PC-9 (cell line): ENCODE measurements at places on chromosomes 2 and 18. TPM values are rescaled to one million over a fixed set of nuclear protein-coding genes. Genes with fewer than 3 reads are reported as not detected.

GRCh38 chr2:33011941-33012340 is 65.2 kb downstream of the LTBP1 start:
- no peaks in the 10 kb centered on the region for H3K36me3 ChIP-seq
- no peak for DNase-seq
- no peak overlapping the region for H3K4me3 ChIP-seq

GRCh38 chr2:99775585-99775984 is 285.8 kb upstream of the REV1 start:
- H3K36me3 ChIP-seq, result no peaks in the 10 kb centered on the region
- no peak for DNase-seq
- no peak overlapping the region for H3K4me3 ChIP-seq
- no peaks in the 10 kb centered on the region for H3K4me1 ChIP-seq
- no peak overlapping the region for H3K27ac ChIP-seq

- H3K27ac ChIP-seq, result no peak overlapping the region
- no peaks in the 10 kb centered on the region for H3K36me3 ChIP-seq
- H3K27me3 ChIP-seq, result no peaks in the 10 kb centered on the region
- H3K4me1 ChIP-seq, result no peaks in the 10 kb centered on the region
Observed at GRCh38 chr18:68839701-68840100, 41.8 kb downstream of the CCDC102B start.

DNA sequence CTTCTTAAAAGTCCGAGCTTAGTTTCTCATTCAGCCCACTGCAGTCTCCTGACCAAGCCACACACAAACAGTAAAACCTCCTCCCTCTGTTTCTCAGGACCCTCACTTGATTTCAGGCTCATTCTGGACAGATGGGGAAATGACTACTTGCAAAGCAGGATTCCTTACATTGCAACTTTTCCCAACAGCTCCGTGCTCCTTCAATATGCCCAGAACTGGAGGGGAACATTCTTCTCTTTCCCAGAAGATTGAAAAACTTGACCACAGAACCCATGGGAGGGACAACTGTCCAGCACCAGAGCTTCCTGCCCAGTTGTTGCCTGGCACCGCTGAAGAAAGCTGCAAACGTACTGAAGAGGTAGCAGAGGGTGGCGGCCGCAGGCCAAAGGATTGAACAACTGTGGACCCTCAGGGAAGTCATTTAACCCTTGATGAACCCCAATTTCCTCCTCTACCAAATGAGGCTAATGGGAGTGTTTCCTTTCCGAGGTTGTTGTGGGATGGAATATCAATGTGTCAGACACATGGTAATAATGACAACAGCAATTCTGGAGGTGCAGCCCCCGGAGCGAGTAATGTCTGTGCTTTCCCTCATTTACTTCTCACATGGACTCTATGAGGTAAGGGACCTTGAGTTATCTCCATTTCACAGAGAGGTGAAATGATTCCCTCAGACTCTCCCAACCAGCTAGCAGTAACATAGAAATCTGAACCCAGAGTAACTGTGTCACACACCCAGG is 25.0 kb downstream of the BCL11A start:
- H3K27ac ChIP-seq, result no peak overlapping the region
- H3K4me1 ChIP-seq, result no peaks in the 10 kb centered on the region
- no peaks in the 10 kb centered on the region for H3K36me3 ChIP-seq
- peaks cover 93% of the 10 kb centered on the region for H3K27me3 ChIP-seq
- no peak for DNase-seq

DNA sequence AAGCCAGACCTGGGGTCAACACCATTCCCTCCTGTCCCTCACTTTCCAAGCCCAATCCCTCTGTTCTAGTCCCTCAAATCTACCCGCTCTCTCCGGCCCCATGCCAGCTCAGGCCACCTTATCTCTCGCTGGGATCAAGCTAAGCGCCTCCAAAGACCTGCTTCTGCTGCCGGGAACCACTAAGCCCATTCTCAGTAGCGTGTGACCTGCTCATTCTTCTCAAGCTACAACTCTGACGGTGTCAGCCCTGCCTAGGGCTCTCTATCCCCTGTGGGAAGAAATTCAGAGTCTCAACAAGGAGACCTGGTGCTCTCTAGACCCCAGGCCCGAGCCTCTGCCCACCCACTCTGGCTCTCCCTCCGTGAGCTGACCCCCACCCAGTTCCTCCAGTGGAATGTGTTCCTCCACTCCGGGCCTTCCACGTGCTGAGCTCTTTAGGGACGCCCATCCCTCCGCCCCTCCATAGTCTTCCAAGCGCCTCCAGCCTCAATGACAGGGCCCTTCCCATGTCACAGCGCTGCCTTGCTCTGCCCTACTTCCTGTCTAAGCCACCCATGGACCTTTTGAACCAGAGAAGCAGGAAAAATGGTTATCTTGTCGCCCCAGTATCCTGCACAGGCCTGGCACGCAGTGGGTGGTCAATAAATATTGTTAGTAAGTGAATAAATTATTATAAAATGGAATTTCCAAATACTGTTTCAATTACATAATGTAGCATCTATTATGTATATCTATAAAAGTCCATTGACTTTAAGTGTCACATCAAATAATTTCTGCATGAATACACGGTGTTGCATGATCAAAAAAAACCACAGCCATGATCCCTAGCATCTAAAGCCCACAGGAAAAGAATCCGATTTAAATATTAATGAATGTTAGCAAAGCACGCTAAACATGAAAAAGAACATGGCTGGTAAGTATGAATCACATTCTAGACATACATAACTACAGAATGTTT is 127.6 kb downstream of the ZNF516 start:
- no peak overlapping the region for H3K4me3 ChIP-seq
- H3K4me1 ChIP-seq, result no peaks in the 10 kb centered on the region
- no peaks in the 10 kb centered on the region for H3K27me3 ChIP-seq
- no peak overlapping the region for H3K27ac ChIP-seq
- H3K36me3 ChIP-seq, result no peaks in the 10 kb centered on the region
- no peak for DNase-seq

DNA sequence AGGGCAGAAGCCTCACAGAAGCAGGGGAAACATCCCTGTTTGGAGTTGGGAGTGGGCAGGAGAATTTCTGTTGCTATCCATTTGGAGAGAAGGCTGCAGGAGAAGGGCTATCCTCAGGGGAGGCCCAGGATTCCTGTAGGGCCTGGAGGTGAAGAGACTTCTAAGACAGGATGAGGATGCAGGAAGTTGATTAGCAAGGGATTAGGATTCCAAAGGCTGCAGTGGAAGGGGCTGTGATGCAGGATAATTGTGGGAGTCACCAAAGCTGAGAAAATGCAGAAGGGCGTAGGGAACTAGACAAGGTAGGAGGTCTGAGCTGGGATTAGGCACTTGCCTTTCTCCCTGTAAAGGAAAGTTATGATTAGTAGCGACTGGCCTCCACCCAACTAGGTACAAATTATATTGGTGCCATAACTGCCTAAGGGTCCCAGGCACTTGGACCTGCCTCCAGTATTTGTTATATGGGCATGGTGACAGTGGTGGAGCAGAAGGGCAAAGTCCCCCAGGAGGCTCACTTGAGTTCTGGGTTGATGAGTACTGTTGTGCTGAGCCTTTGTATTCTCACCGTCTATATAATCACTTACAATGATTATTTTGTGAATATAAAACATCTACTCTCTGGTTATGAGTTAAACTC is 96.4 kb upstream of the MSTN start:
- H3K4me1 ChIP-seq, result no peaks in the 10 kb centered on the region
- no peaks in the 10 kb centered on the region for H3K27me3 ChIP-seq
- H3K36me3 ChIP-seq, result no peaks in the 10 kb centered on the region

DNA sequence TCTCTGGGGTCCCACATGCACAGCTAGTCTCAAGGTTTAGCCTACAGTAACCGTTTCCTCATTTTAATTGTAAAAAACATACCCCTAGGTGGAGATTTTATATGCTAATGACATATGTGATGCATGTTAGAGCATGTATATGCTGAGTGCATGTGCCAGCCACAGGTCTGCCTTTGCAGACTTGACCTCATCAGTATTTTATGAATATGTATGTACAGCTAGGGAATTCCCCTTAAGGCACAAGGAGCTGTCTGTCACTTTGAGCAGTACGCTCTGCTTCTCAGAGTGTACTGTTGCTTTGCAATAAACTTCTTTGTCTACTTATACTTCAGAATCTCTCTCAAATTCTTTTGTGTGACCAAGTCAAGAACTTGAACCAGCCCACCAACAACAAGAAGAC is 131.2 kb upstream of the ERBB4 start:
- DNase-seq, result no peak
- H3K4me1 ChIP-seq, result no peaks in the 10 kb centered on the region

GRCh38 chr18:41128126-41128525 is 826.9 kb upstream of the PIK3C3 start:
- no peaks in the 10 kb centered on the region for H3K36me3 ChIP-seq
- no peak overlapping the region for H3K4me3 ChIP-seq
- H3K27ac ChIP-seq, result no peak overlapping the region
- H3K4me1 ChIP-seq, result no peaks in the 10 kb centered on the region

DNA sequence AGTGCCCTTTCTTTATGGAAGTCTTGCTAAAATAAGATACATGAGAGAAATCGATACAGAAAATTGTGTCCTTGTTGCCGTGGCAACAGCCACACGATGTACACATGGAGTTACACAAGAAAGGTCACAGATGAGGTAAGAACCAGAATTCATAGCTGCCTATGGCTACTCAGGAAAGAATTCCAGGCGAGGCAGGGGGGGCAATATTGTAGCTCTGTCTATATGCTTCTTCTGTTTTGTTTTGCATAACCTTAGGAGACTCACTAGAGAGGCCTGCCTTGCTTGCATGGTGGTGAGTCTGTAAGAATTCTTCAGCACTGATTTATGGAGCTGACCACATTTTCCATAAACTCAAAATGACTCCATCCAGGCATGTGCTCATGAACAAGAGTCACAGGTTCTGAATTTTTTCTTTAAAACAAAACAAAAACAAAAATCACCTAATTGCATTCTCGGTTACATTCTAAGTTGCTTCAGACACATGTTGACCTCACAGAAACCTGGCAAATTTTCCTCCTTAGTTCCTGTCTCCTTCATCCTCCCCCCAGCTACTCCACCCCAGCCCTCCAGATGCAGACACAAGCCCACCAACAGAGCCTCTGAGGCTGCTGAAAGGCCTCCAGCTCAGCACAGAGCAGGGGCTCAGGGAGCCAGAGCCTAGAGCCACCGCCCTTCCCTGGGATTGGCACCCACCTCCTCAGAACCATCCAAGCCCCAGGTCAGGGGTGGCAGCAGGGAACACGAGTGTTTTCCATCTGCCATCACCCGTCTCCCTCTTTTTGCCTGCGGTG is 183.5 kb downstream of the ANTXR1 start:
- no peaks in the 10 kb centered on the region for H3K36me3 ChIP-seq
- DNase-seq, result no peak
- H3K27ac ChIP-seq, result no peak overlapping the region
- no peaks in the 10 kb centered on the region for H3K27me3 ChIP-seq
- no peaks in the 10 kb centered on the region for H3K4me1 ChIP-seq

- H3K4me1 ChIP-seq, result peaks cover 19% of the 10 kb centered on the region
- peak overlapping the region; percentile 90 for H3K4me3 ChIP-seq
- no peak overlapping the region for H3K27ac ChIP-seq
- DNase-seq, result no peak
Observed at GRCh38 chr2:74391209-74391579, 11.1 kb upstream of the DCTN1 start.

- H3K27me3 ChIP-seq, result no peaks in the 10 kb centered on the region
- no peak for DNase-seq
- H3K4me3 ChIP-seq, result no peak overlapping the region
- no peaks in the 10 kb centered on the region for H3K36me3 ChIP-seq
Observed at GRCh38 chr18:36464126-36464651, 166.7 kb downstream of the FHOD3 start.

DNA sequence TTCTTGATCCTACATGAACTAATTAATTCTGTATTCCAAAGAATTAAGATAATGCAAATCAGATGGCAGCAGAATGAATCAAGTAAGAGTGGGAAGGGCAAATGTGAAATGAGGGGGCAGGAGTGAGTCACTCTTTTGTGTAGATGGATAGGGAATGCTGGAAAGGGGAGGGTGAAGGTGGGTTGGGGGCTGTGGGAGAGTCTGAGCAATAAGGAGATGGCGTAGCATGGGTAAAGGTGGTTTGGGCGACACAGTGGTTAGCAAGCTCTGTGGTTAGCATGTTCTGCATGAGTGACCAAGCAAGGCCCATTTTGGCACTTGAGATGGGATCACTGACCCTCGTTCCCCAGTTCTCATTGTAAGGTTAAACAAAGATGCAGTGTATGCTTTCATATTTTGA is 20.4 kb downstream of the GPD2 start:
- no peak for DNase-seq
- peak overlapping the region; percentile 93 for H3K27ac ChIP-seq
- peaks cover 22% of the 10 kb centered on the region for H3K4me1 ChIP-seq
- no peaks in the 10 kb centered on the region for H3K36me3 ChIP-seq
- no peak overlapping the region for H3K4me3 ChIP-seq

DNA sequence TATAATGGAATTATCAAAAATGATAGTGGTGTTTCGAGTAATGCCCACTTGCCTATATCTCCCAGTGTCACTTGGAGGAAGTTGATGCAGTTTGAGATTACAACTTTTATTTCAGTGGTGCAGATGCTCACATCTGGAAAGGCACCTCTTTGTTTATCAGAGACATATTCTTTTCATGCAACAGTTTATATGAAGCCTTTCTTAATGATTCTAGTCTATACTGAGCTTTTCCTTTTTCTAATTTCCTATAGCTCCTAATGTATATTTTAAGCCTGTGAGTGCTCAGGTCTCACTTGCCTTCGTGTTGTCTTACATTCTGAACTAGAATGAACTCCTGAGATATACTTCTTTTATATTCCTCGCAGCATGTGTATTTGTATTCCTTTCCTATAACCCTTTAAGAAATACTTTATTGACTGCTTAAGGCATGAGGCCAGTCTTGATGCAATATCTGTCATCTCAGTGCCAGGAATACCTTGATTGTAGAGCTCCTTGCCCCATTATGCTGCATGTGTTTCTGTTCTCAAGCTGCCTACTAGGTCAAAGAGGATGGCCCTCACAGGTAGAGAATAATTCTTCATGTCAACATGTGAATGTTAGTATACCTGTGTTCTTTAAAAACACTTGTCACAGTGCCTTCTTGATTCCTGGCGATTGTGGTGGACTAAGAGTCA is 52.6 kb downstream of the VRK2 start:
- H3K27me3 ChIP-seq, result no peaks in the 10 kb centered on the region
- H3K4me1 ChIP-seq, result no peaks in the 10 kb centered on the region
- no peak overlapping the region for H3K27ac ChIP-seq
- H3K4me3 ChIP-seq, result no peak overlapping the region
- DNase-seq, result no peak

- no peak for DNase-seq
- H3K4me3 ChIP-seq, result no peak overlapping the region
- no peaks in the 10 kb centered on the region for H3K4me1 ChIP-seq
- no peaks in the 10 kb centered on the region for H3K36me3 ChIP-seq
Observed at GRCh38 chr2:78768016-78768415, 257.5 kb upstream of the REG3G start.

GRCh38 chr2:18623782-18624181 is 34.4 kb upstream of the NT5C1B start:
- 0 out of 2 replicates have a peak overlapping the region, but pooled peaks have one; percentile 1 for H3K27ac ChIP-seq
- H3K4me1 ChIP-seq, result 0 out of 2 replicates have a peak, but pooled peaks cover 4% of the 10 kb centered on the region
- no peak for DNase-seq
- no peak overlapping the region for H3K4me3 ChIP-seq
- no peaks in the 10 kb centered on the region for H3K36me3 ChIP-seq

GRCh38 chr2:173298536-173299097 is 56.1 kb upstream of the CDCA7 start:
- no peaks in the 10 kb centered on the region for H3K36me3 ChIP-seq
- no peak overlapping the region for H3K27ac ChIP-seq
- H3K4me1 ChIP-seq, result no peaks in the 10 kb centered on the region

GALNT3 gene
- 31.6 and 33.1 TPM in 2 replicates for total RNA-seq

POTEC gene
- total RNA-seq, result not detected in 2 replicates

UGT1A10 gene
- total RNA-seq, result not detected in 2 replicates

MAB21L4 gene
- 68.8 and 84.0 TPM in 2 replicates for total RNA-seq

REG3A gene
- total RNA-seq, result not detected in 2 replicates

CREG2 gene
- total RNA-seq, result 9.0 and 12.3 TPM in 2 replicates

DTNB gene
- 51.9 TPM in 2 replicates for total RNA-seq

MOGAT1 gene
- total RNA-seq, result 0.35 and 0.65 TPM in 2 replicates

BOK gene
- 72.8 and 107 TPM in 2 replicates for total RNA-seq
